ENCODE measurements at places on chromosomes 1 and 21.

- DNase-seq, result peak; percentile 6
Measured at GRCh38 chr21:14383596-14384180, 742 bp upstream of the HSPA13 start.

GRCh38 chr1:200918006-200918405 lies 23.3 kb downstream of the INAVA start:
- DNase-seq, result no peak

DNA sequence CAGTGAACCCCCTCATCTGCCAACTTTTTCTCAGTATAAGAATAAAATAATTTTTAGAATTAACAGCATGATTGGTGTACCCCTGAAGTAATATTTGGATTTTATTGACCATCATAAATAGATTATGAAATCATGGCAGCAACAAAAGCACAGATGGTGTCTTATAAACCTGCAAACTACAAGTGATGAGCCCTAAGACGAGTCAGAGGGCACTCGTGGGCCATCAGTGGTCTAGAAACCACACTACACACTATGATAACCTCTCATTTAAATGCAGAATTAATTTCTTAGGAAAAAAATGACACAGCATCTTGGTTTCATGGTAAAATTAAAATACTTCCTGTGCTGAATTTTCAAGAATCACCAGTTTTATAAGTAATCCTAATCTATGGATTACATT lies 312.4 kb downstream of the PTBP2 start:
- no peak for DNase-seq

- no peak for DNase-seq
Measured at GRCh38 chr1:14786109-14786675, 187.7 kb downstream of the KAZN start.

Measured in Jurkat, Clone E6-1 (cell line).